ENCODE measurements at places on chromosomes 11 and 22. TPM values are rescaled to one million over a fixed set of nuclear protein-coding genes. Genes with fewer than 3 reads are reported as not detected.

Gene MPZL3
- total RNA-seq: 0.29 TPM

Gene PHETA2
- total RNA-seq: 14.1 TPM

Gene POLR2L
- 96.4 TPM for total RNA-seq

Gene CABP4
- not detected for total RNA-seq

Gene MS4A6E
- not detected for total RNA-seq

Gene PRRG4
- 0.15 TPM for total RNA-seq

Gene TRIM77
- not detected for total RNA-seq

Gene BSX
- total RNA-seq: not detected

Gene VSIG2
- 0.33 TPM for total RNA-seq

Gene RFPL2
- not detected for total RNA-seq

Gene LRRC32
- total RNA-seq: 5.4 TPM

Gene F2
- not detected for total RNA-seq

Gene CXCR5
- not detected for total RNA-seq

Gene DUSP18
- total RNA-seq: 10.9 TPM

Gene SPON1
- 0.44 TPM for total RNA-seq
